Heart right ventricle (tissue), 16 donors: ENCODE measurements at places on chromosomes 16 and 17. TPM values are rescaled to one million over a fixed set of nuclear protein-coding genes. Genes with fewer than 3 reads are reported as not detected.

OR2C1 gene
- total RNA-seq: not detected

TUBB3 gene
- 0.53 TPM for total RNA-seq

DUS2 gene
- total RNA-seq: 7.9 TPM

PPP1R27 gene
- not detected for total RNA-seq

AHSP gene
- total RNA-seq: not detected

GINS2 gene
- 1.4 TPM for total RNA-seq

TERB1 gene
- total RNA-seq: not detected

FBXO39 gene
- total RNA-seq: 0.26 TPM

MSLN gene
- total RNA-seq: not detected

TMEM97 gene
- 2.7 TPM for total RNA-seq

LASP1 gene
- 34.1 TPM for total RNA-seq

CLEC19A gene
- not detected for total RNA-seq

CAPN15 gene
- total RNA-seq: 23.4 TPM

NPIPA2 gene
- total RNA-seq: 4.7 TPM

TMEM92 gene
- total RNA-seq: not detected

GRAP gene
- 0.99 TPM for total RNA-seq
